WERI-Rb-1 (cell line): ENCODE measurements at places on chromosomes 1 and 21.

- DNase-seq = no peak
Measured at GRCh38 chr1:54007613-54008012, 10.4 kb downstream of the LDLRAD1 start.

GRCh38 chr1:20119347-20119746, at the start of gene PLA2G2D:
Gene PLA2G2D, minus strand, starts transcription at chr1:20119536. Its CDS starts 38 bp downstream, at chr1:20119498.
- DNase-seq = no peak

DNA sequence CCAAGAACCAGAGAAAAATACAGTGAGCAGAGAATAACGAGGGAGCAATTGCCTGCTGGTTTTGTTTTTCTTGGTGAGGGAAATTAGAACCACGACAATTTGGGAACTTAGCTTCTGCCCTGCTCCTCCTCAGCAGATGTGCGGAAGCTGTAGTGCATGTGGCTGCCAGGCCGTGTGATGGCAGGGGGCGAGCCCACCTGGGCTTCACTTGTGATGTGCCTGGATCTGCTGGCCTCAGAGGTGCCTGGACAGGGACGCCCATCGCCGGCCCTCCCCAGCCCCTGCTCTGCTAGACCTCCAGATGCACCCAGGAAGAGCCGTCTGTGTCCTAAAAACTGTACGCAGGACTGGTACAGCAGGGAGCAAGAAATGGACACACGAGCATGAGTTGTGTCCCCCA, 28.5 kb upstream of the C1orf174 start:
- no peak for DNase-seq

- DNase-seq = no peak
Measured at GRCh38 chr1:7501084-7501491, 270.0 kb upstream of the VAMP3 start.

GRCh38 chr21:36553406-36553805, 73.5 kb upstream of the CLDN14 start:
- no peak for DNase-seq

DNA sequence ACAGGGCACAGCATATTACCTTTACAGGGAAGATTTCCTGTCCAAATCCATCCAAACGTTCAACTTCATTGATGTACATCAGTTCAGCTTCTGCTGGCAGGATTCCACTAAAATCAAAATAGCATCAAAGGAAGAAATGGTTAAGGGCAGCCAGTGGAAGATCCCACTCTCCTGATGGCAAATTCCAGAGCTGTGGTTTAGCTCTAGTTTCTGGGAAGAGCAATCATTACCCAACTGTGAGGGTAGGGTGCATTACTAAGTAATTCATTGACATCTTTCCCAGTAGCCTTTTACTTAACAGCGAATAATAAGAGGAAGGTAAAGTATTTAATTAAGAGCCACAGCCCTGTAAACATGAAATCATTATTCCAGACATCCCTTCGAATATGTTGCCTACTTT, 120.7 kb downstream of the SMYD2 start:
- no peak for DNase-seq
